Activated naive CD4-positive, alpha-beta T cell treated with anti-CD3 and anti-CD28 coated beads, Interleukin-2, amount 50 U/mL, for 16 hours (primary cell): ENCODE measurements at places on chromosomes 4 and X.

DNA sequence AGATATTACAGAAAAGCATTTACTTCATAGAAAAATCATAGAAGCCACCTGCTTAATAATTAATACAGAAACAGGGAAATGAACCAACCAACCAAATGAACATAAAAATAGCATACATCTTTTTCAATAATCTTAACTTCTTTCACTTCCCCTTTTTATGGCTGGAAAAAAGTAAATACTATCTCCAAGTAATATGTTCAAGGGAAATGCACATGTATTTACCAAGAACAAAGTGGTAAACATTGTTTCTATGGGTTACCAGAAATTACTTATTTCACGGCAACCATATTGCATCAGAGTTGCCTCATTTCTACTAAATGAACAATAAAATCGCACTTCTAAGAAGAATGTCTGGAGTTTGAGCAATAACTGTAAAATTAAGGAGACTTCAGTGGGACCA, 321.3 kb downstream of the TMA16 start:
- no peak for DNase-seq

DNA sequence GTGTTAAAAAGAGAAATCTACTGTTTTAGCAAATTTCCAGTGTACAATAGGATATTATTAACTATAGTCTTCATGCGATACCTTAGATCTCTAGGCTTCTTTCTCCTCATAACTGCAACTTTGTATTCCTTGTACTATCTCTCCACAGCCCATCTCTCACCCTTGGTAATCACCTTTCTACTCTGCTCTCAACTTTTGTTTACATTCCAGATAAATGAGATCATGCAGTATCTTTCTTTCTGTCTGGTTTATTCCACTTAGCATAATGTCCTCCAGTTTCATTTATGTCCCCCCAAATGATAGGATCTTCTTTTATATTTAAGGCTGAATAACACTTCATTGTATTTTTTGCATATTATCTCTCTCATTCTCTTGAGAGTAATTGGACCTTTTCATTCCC, 165.5 kb downstream of the HS3ST1 start:
- DNase-seq: no peak

DNA sequence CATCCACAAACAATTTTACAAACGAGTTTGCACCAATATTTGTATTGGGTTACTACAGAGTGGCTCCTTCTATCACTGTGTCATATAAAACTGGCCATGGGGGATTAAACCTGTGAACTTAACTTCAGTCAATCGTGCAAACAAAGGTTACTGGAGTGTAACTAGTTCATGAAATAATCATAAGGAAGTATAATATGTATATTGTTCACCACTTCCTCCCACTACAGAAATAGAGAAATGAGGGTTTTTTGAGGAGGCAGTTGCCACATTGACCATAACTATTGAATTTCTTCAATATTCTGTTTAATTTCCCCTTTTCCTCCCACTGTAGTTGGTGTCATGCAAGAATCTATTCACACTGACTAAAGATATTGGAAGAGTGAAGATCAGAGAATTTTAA, at the start of gene GPR82:
Gene GPR82 (plus strand): TSS at position 356 of the 400 bp plus-strand sequence. CDS start 2,846 bp downstream, outside the sequence.
- no peak for DNase-seq

GRCh38 chrX:153064061-153064460, 7.8 kb downstream of the PNMA3 start:
- no peak for DNase-seq

DNA sequence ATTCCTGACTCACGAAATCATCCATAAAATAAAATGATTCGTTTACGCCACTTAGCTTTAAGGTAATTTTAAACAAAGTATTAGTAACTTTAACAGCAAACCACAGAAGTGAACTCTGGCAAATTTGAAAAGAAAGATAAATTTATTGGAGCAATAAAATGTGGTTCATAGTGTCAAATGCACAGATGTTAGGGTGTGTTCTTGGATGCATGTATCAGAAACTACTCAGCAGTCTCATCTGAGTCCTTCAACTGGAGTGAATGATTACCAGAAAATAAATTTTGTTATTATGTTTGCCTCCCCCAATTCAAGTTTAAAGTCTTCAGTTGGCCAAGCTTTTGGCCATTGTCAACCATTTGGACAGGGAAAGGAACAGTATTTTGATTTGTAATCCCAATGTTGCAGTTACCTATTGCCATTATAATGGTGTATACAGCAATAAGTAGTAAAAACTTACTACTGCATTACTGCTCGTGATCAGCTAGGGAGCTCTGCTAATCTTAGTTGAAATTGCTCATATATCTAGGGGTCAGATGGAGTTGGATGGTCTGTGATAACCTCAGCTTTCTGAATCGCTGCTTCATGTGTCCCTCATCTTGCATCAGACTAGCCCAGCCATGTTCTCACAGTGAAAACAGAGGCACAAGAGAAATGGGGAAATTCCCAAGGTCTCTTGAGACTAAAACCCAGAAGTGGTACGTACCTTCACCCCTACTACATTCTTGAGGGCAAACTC, 254.6 kb upstream of the KCNIP4 start:
- DNase-seq: no peak

DNA sequence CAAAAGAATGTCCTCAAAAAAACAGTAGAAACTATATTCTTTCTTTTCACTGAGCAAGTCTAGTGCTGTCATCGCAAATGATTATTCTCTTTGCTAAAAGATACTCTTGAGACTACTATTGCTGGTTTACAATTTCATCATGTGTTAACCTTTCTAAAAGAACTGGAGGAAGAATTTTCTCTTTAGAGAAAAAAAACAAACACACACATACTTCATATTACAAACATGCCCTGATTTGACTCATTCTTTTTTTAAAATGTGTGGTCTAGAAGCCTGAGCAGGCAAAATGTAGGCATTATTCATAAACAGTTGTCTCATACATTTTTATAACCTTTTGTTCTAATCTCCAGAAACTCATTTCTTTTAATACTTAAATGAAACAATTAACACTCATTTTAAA, 60.6 kb upstream of the FAT4 start:
- no peak for DNase-seq

DNA sequence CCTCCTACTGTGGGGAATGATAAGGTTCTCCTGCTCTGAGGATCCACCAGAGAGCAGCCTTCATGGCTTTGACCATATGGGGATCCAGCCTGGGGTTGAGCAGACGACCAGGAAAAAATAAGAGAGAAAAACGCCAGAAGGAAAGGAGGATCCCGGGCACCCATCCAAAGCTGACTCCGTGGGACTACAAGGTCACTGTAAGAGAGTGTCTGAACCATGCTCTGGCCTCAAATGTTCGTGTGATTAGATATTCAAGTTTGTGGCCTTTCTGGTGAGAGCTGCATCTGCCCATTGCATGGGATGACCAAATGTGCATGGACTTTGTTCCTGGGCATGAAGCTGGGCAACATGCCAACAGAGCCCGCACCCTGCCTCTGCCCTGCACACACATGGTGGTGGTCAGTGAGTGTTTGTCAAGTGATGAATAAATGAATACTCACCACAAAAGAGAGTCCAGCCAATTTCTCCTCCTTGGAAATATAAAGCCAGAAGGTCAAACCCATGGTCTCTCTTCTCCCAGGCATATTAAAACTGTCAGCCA, 346.0 kb upstream of the GATB start:
- DNase-seq: no peak

GRCh38 chr4:16196482-16197393, 29.5 kb downstream of the TAPT1 start:
- DNase-seq: no peak

GRCh38 chrX:102849396-102849795, 87.7 kb upstream of the RAB40AL start:
- DNase-seq: no peak

- DNase-seq: no peak
These were observed 7.8 kb downstream of the CLIC2 start for GRCh38 chrX:155326610-155327009.

DNA sequence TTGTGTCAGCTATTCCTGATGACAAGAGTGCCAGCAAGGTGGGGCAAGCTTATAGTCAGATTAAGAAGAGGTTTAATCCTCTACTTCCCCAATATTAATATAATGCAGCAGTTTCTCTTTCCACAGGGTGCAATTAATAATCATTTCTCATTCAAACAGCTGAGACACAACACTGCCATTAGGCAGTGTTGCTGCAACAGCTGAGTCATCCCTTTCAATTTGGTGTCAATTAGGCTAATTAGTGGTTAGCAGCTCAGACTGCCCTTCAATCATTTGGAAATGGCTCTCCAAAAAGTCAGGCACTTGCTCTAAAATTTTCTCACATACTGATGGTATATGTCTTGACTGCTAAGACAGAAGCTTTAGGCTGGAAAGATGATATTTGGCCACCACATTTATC, 265.7 kb upstream of the FAM241A start:
- DNase-seq: no peak

- no peak for DNase-seq
These were observed 46.0 kb upstream of the CLNK start for GRCh38 chr4:10730590-10730989.

DNA sequence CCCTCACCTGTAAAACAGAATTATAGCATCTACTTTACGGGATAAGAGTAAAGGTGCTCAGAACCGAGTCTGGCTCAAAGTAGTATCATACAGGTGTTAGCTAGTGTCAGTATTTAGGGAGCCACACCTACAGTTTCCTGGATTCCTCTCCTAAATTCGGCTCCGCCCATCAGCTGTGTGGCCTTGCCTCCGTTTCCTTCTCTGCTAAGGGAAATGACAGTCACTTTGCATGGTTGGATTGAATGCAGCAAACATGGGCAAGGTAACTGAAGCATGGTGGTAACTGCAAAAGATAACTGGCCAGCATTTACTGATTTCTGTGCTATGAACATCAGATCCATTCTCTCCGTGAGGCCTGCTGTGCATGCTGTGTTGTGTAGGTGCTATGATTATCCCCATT, 2.8 kb downstream of the PPP1R3F start:
- DNase-seq: no peak

- DNase-seq: no peak
These were observed 15.9 kb downstream of the CTAG1A start for GRCh38 chrX:154600759-154601374.

DNA sequence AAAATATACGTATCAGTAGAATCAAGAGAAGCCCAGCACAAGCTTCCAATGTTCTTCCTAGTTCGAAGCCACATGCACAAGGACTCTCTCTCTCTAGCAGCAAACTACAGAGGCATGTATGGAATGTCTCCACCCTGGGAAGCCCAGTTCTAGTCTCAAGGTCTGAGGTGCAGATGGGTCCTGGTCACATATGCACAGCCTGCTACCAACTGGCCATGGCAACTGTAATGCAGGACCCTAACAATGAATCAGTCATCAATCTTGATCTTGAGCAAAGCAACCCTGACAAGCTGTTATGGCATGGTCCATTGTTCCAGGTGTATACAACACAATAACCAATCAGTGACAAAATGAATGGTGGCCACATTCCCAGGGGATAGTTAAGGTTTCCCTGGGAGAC, 55.8 kb downstream of the MBNL3 start:
- DNase-seq: no peak

GRCh38 chrX:140967036-140967435, 35.4 kb upstream of the SPANXB1 start:
- DNase-seq: no peak

DNA sequence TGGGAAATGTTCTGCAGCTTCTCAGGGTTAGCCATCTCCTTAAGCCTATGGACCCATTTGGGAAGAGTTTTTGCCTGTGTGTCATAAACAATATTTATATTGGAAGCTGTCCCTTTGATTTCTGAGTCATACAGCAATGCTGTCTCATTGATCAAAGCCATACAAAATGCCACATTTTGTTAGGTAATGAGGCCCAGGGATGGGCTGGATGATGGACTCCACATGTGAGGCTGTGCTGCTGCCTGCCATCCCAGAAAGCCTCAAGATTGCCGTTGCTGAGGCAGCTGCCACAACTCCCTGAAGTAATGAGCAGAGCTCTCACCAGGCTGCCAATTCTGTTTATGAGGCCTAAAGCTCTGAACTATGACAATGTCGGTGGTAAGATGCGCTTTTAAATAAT, 12.2 kb upstream of the GJB1 start:
- DNase-seq: no peak

DNA sequence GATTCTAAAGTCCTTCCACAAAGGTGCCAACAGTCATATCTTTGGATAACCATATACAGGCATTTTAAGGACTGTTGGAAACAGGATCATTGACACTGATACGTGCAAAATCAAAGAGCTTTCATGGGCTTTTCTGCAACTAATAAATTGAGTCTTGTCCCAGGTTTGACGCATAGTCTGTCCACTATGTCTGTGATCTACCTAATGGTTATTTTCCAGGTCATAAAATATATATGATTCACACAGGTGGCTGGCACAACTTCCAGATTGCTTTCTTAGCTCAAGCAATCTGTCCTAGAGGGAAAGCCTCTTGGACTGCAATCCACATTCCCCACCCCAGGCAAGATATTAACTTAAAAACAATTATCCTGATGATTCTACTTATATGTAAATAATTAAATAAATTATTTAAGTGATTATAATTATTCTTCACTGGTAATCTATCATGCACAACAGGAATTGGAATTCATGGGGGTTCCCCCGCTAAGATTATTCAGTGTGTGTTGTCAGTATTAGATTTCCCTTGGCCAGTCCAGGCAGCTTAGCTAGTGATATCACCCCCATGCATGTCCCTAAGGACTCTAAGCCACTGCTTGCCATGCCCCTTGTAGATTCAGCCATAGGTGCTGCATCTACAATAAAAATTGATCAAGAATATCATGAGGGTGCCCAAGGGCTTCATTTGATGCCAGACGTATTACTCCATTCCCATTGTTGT, 97.8 kb downstream of the TLL1 start:
- DNase-seq: no peak

- DNase-seq: no peak
These were observed 1.6 kb upstream of the HADH start for GRCh38 chr4:107987916-107988762.

DNA sequence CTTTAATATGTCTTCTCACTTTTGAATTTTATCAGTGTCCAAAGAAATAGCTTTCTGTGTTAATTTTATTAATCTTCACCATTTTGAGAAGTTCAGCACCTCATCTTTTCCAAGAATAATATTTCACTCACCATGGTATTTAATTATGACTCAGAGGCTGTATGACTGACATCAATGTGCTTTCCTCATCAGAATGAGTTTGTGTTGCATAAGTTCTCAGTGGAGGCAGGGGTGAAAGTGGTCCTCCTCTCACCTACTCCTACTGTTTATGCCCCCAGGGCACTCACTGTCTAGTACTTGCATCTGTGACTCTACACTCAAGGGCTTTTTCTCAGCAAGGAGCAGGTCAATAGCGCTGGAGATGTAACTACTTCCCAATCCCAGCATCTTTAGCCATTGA, 905.3 kb upstream of the INTU start:
- no peak for DNase-seq

DNA sequence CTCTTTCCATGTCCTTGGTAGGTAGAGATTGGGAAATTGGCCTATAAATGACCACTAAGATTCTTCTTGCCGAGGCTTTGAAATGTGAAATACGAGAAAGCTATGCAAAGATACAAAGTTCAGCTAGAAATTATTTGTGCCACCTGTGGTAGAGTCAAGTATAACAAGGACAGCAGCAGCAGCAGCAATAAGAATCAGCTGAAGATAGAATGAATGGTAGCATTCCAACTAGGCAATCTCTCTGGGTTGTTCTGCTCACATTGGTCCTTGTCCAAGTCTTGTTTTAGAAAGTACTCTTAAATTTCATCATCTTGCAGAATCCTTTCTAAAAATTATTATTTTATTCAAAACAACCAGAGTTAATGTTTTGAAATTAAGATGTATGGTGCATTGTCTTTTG, 67.8 kb upstream of the PCDH10 start:
- no peak for DNase-seq

- no peak for DNase-seq
These were observed 70.5 kb upstream of the HGFAC start for GRCh38 chr4:3371033-3372001.
